Colonic mucosa (tissue), 4 donors: ENCODE measurements at places on chromosomes 4 and X.

DNA sequence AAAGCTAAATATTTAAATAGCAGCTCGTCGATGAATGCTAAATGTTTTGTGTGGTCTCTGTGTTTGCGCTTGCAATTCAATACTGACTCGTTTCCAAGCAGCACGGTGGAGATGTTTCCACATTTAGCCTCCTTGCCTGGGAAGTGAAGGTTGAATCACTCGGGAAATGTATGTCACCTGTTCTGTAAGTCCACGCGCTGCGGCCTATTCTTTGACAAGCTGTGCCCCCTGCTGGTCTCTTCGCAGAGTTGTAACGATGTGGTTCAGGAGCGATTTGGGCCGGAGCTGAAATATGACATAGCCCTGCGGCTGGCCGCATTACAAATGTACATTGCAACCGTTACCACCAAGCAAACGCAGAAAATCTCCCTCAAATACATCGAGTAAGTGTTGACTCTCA is 89.6 kb upstream of the PRPS2 start:
- DNase-seq = peak; percentile 38

GRCh38 chr4:121977251-121978171 is 25.7 kb upstream of the TRPC3 start:
- no peak for DNase-seq

- DNase-seq = no peak
These were observed 2.2 kb upstream of the TMPRSS11E start for GRCh38 chr4:68445111-68445510.

GRCh38 chr4:69849297-69849696 is 10.6 kb downstream of the SULT1E1 start:
- DNase-seq = no peak

- no peak for DNase-seq
These were observed 313.9 kb downstream of the MID1IP1 start for GRCh38 chrX:39115166-39115565.

- no peak for DNase-seq
These were observed 99.0 kb downstream of the ASB9 start for GRCh38 chrX:15170927-15171326.

DNA sequence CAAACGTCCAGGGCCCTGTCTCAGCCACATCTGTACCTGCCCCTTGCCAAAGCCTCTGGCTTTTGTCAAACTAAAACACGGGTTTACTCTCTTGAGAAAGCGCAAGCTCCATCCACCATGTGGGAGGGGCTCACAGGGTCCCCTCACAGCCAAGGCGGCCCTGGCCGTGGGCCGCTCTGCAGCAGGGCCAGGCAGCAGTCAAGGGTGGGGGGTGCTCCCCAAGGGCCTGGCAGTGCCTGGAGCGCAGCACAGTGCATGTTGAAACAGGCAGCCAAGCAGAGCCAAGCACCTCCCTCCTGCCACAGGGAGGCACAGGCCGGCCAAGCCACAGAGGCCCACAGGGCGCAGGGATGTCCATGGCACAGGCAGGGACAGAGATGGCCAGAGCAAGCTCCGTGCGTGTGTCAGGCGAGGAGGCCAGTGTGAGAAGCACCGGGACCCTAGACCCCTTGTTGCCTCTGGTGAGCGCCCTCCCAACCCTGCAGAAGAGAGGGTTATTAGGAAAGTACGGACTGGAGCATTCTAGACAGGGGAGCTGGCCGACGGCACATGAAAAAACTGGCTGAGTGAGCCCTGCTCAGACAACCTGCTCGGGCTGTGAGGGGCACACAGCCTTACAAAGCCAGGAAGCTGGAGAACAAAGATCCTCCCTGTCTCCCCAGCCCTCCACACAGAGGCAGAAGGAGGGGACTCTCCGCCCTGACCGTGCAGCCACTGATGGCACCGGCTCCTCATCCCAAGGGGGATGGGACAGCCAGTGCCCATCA is 39.0 kb downstream of the FAM53A start:
- no peak for DNase-seq

DNA sequence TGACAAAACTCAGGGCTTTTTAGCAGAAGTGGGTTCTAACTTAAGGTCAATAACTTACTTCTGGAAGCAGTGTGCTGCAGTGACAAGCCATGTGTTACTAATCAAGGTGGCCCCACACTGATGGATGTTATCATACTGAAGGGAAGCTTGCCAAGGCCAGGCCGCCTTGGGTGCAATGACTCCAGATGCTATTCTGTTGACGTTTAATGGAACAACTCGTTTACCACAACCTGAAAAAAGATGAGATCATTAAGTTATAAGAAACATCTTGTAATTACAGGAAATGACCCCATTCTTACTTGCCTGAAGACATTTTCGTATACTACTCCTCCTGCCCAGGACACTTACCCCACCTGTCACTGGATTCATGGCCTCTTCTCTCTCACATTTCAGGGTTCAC is 38.9 kb upstream of the TMPRSS11D start:
- DNase-seq = no peak

- no peak for DNase-seq
These were observed 4.1 kb downstream of the S100G start for GRCh38 chrX:16654093-16654492.

DNA sequence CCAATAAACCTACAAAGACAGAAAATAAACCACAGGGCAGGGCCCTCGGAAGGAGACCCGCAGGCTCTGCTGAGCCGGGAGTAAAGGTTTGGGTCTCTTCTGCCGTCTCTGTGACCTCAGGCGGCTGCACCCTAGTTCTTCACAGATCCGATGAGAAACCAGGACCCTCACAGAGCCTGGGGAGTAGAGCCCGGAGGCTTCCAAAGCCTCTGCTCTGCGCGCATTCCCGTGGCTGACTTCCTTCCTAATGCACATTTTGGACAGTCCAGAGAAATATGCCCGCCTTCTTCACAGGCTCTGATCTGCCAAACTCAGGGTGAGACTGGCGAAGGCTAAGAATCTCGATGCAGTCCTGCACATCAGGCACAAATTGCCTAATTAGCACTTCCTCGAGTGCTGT is 245.5 kb downstream of the EVC2 start:
- DNase-seq = no peak

DNA sequence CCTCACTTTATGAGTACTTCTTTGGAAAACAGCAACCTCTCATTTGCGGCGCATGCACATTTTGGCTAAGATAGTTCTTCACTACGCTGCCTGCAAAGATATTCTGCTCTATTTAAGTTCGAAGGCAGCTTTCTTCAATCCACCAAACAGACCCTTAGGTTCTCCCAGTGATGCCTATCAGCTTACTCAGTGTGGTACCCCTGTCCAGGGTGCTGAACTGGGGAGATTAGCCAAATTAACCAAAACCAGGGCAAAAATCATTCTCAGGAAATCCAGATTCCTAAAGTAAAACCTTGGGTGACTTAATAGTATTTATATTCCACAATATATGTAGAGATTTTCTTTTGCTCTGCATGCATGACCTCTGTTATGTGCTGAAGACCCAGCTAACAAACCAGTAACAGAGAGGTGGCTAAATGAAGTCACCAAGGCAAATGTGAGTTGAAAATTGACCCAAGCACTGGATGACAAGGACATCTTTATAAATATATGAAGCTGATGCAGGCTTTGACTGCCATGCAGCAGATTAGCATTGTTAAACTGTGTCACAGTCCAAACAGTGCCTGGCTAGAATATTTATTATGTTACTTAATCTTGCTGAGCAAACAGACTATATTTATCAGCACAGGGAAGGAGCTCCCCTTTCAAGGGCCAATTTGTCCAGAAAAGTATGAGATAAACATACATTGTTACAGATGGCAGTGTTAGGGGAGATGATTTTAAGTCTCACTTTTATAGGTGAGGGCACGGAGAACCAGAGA is 418.2 kb downstream of the STIM2 start:
- DNase-seq = peak; percentile 20

GRCh38 chr4:24007860-24008261 is 118.0 kb upstream of the PPARGC1A start:
- DNase-seq = no peak

DNA sequence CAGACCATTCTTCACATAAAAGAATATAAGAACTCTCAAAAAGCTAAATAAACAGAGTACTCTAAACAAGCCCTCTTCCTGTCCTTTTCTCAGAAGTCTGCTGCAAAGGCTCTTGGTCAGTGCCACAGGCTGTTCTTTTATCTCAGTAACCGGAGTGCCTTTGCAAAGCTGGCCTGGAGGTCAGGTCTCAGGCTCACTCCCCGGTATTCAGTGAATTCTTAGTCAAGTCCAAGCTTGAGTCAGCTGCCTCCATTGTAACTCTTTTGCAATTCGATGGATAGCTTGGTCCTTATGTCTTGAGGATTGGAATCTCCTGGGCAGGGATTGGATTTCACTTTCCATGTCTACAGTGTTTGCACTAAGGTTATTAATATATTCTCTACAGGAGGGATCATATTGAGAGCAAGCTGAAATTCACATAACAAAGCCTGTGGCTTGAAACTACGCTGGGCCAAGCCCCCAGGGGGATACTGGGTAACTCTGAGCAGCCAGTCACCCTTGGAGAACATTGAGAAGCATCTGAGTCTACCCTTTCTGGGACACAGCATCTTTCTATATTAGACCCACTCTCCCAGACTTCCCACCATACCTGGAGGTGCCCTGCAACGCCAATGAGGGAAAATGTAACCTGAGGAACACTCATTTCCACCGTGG is 10.0 kb upstream of the HS6ST2 start:
- no peak for DNase-seq

- DNase-seq = no peak
These were observed 123.2 kb upstream of the FAM9C start for GRCh38 chrX:13167481-13168231.

DNA sequence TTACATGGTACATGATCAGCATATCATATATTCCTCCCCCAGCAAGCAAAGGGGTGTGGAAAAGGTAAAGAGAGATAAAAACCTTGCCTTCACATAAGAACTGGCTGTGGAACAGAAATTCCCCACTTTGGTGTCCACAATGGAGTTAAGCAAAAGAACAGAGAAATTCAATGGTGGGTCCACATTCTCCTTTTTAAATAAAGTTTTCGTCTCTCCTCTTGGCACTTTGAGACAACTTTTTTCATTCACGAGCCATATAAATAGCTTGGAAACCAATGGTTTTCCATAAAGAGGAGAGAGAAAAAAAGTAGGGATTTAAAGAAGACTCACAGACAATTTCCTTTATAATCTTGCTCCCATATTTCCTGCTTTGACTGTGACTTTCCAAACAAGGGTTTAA is 148.1 kb downstream of the TSPAN5 start:
- DNase-seq = no peak

- DNase-seq = no peak
These were observed 433.0 kb downstream of the PCDH10 start for GRCh38 chr4:133581996-133582619.

DNA sequence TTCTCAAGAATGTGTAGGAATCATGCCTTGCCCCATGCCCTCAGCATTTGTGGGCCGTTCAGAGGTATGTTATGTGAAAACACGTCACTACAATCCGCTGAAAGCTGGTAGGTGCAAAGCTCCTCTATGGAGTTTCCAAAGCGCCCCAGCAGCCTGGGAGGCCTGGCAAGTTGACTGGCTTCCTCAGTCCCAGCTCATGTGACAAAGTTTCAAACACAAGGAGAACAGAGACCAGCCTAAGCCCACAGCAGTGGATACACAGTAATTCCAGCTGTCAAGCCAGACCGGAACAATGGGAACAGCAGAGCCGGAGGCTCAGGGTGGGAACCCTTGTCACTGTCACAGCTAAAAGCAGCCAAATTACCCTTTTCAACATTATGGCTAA is 33.5 kb downstream of the NAT8L start:
- no peak for DNase-seq

- DNase-seq = no peak
These were observed 95.7 kb downstream of the RTL9 start for GRCh38 chrX:110454336-110454735.

DNA sequence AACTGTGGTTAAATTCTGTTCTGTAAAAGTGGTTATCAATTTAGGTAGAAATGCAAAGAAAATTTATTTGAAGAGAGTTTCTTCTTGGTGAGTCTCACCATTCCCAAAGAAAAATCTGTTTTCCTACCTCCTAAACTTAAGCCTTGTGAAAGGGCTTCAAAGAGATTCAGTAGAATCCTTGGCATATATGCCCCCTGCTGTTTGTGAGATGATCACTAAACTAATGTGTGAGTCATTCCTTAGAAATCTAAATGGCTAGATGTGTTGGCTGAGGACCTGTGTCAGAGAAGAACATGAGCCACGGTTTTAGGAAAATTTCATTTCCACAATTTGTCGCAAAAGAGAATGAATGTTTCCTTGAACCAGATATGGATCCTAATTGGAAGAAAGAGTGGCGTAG is 260.9 kb downstream of the SLC7A11 start:
- no peak for DNase-seq

GRCh38 chr4:17027495-17027894 is 129.1 kb upstream of the LDB2 start:
- DNase-seq = no peak

DNA sequence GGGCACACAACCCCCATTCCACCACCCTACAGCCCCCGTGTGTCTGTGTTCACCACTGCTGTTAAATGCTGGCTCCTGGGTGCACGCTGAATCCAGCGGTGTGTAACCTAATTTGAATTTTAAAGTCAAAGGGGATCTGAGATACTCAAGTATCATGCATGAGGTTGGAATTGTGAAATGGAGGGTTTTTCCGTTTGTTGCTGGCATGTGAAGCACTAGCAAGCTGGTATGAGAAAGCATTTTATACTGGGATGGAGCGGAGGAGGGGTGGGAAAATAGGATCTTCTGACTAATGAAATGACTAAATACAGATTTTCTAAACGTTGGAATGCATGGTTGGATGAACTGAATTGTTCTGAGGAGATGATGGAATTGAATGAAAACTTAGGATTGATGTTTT is 36.9 kb upstream of the FAT1 start:
- DNase-seq = no peak

DNA sequence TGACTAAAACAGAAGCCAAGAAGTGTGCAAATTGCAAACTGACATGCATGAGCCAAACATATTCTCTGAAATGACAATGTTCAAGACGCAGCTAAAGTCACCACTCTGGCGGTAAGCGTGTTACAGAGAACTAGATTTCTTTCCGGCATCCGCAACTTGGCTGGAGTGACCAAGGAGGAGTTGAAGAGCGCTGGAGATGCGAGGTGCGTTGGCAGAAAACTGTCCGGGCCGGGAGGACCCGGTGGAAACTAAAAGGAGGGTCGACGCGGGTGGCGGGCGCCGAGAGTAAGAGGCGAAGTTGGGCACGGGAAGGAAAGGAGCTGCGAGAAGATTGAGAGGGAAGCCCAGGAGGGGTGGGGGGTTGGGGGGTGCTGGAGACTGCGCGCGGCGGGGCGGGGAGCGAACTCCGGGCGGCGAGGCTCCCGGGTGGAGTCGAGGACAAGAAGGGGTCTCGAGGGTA is 807 bp downstream of the SEL1L3 start:
- DNase-seq = peak; percentile 53

- no peak for DNase-seq
These were observed 38.5 kb upstream of the TAPT1 start for GRCh38 chr4:16264798-16265197.

- DNase-seq = no peak
These were observed 18.8 kb downstream of the BMP3 start for GRCh38 chr4:81049330-81049729.

- DNase-seq = no peak
These were observed 74.3 kb upstream of the NPY2R start for GRCh38 chr4:155134136-155134535.

GRCh38 chr4:142705820-142706219 is 140.3 kb downstream of the INPP4B start:
- DNase-seq = no peak

GRCh38 chr4:89308161-89308500 is 531 bp upstream of the GPRIN3 start:
- no peak for DNase-seq
